CD8-positive, alpha-beta memory T cell (primary cell): ENCODE measurements at places on chromosomes 12 and 14.
A peak's percentile ranks its signal among the peaks of the same experiment; 100 is the strongest.

GRCh38 chr14:71143381-71144290, 236.4 kb downstream of the PCNX1 start:
- peak; percentile 57 for DNase-seq

GRCh38 chr14:104744484-104744883, 8.5 kb upstream of the SIVA1 start:
- DNase-seq: no peak

DNA sequence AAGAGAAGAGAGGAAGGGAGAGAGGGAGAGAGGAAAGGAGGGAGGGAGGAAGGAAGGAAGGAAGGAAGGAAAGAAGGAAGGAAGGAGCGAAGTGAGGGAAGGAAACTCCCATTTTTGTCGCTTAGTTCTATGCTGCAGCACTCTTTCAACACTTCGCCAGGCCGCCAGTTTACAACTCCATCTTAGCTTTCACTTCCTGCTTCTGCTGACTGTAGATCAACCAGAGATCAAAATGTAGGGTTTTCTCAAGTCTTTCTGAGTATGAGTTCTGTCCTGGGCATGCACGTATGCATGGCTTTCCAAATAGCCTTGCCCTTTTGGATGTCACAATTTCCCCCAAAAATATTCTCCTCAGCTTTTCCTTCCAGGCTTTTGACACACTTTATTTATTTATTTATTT, 723.4 kb downstream of the TRHDE start:
- DNase-seq: no peak

- no peak for DNase-seq
Observed at GRCh38 chr12:100404769-100405407, 48.0 kb downstream of the SLC17A8 start.

- DNase-seq: no peak
Observed at GRCh38 chr12:101707131-101707782, 9.8 kb downstream of the CHPT1 start.

- no peak for DNase-seq
Observed at GRCh38 chr12:20119596-20120402, 248.5 kb upstream of the PDE3A start.

GRCh38 chr12:92412856-92413255, 267.2 kb upstream of the BTG1 start:
- DNase-seq: no peak

- no peak for DNase-seq
Observed at GRCh38 chr14:89164168-89165073, 252.6 kb downstream of the FOXN3 start.

DNA sequence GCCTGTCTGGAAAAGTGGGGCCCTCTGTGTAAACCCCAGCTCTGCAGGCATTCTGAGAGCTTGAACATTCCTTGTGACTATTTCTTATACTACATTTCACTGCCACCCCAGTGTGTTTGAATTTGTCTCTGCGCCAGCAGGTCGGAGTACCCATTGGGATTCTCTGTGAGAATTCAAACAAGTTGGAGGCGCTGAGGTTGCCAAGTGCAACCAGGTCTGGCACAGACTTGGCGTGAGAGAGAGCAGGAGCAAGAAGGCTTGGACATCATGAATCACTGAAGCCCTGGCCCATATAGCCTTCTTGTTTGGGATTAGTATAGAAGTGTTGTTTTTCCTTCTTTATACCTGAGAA, 33.0 kb upstream of the ATP2A2 start:
- DNase-seq: no peak

DNA sequence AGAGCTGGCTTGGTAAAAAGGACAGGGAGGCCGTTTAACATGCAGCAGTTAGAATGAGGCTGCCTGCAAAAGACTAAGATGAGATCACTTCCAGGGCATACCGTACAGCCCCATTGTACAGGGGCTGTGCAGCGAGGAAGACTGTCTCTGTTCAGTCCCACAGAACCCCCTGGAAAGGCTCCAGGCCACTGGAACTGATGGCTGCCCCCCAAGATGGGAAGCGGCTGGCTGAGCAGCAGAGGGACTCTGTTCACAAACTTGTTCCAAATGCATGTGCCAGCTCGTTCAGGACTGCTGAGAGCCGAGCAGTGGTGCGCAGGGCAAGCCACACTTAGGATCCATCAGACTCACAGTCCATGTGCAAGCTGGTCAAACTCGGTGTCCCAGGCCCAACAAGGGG, 82.9 kb downstream of the CHGA start:
- no peak for DNase-seq

- no peak for DNase-seq
Observed at GRCh38 chr12:127060310-127060847, 1206.6 kb upstream of the TMEM132C start.

DNA sequence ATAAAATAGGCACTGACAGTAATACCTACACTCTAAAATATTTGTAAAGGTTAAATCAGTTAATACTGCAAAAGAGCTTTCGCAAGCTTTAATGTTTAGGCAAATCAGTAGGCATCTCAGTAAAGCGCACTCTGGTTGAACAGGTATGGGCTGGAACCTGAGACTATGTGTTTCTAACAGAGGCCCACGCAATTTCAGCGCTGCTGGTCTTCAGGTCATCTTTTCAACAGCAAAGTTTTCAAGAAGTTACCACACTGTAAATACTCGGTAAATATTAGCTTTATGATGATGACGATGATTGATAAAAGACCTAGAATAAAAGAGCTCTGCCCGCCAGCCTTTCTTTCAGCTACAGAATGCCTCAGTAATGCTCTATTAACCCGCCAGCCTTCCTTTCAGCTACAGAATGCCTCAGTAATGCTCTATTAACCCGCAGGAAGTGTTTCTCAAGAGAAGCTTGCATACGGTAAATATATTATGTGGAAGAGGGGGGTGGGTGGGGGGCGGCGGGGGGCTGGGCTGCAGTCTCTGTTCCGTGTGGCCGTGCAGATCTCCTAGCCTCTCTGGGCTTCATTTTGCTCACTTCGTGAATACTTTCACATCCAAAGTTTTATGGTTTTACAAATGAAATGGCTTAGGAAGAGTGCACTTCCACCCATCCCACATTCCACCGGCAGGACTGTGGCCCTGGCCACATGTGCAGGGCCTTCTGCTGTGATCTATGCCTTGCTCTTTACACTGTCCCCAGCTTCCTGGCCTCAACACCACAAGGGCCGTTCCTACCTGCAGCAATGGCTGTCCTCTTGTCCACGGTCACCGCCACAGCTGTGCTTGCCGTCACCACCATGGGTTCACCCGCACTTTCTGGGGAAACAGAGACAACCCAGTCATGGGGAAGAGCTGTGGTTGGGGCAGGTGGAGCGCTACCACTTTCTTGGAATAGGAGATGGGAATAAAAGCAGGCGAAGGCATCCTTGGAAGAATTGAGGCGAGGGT, 19.9 kb downstream of the LRTM2 start:
- no peak for DNase-seq

DNA sequence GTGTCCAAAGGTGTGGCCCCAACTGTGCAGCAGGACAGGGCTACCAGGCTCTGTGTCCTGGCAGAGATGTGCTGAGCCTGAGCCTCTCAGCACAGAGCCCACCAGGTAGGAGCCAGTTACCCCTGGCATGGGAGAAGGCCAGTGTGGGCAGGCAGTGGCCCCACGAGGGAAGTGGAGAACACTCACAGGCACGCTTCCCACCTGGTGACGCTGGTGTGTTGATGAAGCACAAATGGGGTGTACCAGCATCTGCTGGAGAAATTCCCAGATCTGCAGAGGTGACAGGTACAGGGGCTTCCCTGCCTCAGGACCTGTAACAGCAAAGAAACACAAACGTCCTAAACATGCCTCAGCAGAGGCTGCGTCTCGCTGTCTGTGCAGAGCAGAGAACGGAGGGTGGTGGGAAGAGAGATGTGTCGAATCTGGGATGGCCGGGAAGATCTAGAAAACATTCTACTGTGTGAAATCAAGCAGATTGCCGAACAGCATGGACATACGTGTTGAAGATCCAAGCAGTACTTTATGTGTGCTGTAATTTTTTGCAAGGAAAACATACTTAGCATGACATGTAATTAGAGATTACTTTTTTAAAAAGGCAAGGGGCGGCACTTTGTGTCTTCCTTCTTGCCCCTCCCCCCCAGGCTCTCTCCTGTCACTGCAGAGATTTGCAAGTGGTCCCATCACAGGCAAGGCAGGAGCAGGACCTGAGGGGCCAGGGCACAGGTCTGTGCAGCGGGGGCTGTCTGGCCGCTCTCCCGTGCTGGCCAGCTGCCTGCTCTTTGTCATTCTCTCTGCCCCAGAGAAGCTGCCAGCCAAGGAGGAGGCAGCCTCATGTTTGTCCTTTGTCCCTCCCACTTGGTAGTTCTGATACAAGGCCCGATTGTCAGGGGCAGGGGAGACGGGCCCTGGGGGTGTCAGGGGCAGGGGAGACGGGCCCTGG, 17.3 kb downstream of the HIP1R start:
- DNase-seq: no peak
